HepG2 (cell line): ENCODE measurements at places on chromosomes 11 and 22. TPM values are rescaled to one million over a fixed set of nuclear protein-coding genes. Genes with fewer than 3 reads are reported as not detected.
A peak's percentile ranks its signal among the peaks of the same experiment; 100 is the strongest.

DNA sequence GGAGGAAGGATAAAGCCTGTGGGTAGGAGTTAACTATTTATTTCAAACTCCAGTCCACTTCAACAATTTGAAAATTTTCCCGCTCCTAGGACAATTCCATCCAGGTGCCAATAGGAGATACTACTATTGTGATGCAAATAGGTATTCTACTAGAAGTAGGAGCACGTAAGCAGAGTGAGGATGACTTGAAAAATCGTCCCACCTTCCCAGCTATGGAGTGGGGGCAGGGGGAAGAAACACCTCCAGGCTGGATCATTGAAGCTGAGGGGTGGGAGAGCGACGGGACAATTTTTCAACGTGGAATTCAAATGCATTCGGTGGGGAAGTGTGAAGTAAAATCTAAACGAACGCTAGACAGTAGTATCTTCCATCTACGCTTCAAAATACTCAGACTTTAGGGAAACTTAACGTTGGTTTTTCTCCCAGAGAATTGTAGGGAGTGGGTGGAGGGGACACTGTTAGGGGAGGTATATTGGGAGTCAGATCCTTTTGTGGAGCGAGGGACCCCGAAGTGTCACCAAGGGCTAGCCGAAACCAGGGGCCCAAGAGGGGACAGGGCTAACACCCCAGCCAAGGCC is 523 bp upstream of the ARHGAP42 start:
- no peak for DNase-seq

DNA sequence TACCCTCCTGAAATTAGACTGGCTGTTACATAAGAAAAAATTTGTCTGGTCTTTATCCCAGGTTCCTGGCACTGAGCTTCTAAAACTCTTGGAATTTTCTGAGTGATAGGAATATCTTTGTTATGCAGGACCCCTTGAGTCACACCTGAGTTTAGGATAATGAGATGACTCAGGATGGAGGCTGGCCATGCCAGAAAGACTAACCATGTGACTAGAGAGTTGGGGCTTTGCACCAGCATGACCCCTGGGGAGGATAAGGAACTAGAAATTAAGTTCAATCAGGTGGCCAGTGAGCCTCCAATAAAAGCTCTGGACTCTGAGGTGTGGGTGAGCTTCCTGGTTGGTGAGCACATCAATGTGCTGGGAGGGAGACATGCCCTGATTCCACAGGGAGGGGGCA is 88.1 kb downstream of the XRRA1 start:
- no peak for DNase-seq

- no peak for DNase-seq
Observed at GRCh38 chr11:113281052-113281725, 33.2 kb upstream of the TTC12 start.

GRCh38 chr11:84381666-84382065 is 1095.5 kb upstream of the CCDC90B start:
- no peak for DNase-seq

GRCh38 chr11:47732271-47732670 is 17.1 kb upstream of the AGBL2 start:
- DNase-seq: no peak

- DNase-seq: peak; percentile 32
Observed at GRCh38 chr22:22720201-22720723, 75.8 kb downstream of the GGTLC2 start.

DNA sequence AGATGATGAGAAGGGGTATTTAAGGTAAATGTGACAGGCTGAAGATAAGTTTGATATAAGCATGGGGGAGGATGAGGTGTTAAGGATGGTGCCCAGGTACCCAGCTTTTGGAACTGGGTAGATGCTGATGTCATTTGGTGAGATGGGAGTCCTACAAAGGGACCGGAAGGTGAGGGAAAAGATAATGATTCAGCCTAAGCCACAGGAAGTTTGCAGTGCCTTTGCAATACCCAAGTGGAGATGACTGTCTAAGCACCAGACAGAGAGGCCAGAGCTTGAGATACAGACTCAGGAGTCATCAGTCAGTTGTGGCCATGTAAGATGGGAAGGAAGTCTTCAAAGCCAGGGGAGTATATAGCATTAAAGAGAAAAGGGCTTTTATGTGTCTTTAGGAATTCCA is 30.0 kb upstream of the SMCO4 start:
- no peak for DNase-seq

DNA sequence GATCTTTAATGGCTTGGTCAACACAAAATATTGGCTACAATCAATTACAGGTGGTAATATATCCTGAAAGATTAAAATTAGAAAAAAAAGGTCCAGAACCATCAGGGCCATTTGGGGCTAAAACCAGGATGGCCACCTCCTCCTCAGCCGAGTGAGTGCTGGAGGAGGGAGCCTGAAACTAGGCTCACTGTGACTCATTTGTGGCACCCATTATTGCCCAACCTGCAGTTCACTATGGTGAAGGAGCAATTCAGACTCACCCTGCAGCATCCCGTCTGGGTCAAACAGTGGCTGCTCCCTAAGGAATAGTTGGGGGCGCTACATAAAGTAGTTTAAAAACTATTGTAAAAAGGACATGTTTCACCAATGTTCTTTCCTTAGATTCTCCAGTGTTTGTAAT is 60.7 kb downstream of the GLYATL1 start:
- DNase-seq: no peak

DNA sequence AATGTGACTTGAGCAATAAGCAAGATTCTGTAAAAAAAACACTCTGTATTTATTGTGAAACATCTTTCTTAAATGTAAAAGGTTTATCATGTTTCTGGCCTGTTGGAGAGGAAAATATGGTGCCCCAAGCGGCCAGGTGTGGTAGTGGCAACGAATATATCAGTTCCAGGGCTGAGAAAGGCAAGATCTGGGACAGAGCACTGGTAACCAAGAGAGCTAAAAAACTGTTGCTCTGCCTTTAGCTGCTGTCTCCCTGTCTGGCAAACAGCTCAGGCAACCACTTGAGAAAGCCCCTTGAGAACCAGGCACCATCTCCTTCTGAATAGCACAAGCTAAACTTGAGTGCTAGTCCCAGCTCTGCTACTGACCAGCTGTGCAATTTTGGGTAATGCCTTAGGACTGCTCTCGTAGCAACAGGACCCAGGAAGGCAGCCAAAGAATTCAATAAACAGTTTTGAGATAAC is 129.9 kb downstream of the KCNC1 start:
- no peak for DNase-seq

DNA sequence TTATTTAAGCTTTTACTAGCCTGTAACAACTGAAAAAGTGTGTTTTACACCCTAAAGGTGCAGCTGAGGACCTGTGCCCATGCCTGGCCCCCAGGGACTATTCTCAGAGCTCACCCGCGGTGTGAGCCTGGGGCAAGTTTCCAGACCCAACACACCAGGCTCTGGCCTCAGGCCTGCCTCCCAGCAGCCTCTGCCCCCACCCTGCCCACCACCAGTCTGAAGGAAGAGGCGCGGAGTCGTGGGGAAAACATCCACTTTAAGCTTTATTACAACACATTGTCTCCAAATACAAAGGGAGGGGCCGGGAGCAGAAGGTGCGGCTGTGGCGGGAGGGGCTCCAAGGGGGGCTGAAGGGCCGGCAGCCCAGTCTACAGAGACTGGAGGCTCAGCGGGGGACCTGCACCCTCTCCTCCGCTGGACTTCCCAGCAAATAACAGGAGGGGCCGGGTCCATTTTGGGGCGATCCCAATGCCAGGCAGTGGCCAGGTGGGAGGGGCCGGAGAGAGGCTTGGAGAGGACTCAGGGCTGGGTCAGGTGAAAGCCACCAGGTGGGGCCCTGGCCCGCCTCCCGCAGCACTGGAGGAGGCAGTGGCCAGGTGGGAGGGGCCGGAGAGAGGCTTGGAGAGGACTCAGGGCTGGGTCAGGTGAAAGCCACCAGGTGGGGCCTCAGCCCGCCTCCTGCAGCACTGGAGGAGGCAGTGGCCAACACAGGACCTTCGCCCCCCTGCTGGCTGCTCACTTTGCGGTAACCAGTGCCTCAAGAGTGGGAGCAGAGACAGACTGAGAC is 18.1 kb downstream of the DUSP8 start:
- DNase-seq: no peak

DNA sequence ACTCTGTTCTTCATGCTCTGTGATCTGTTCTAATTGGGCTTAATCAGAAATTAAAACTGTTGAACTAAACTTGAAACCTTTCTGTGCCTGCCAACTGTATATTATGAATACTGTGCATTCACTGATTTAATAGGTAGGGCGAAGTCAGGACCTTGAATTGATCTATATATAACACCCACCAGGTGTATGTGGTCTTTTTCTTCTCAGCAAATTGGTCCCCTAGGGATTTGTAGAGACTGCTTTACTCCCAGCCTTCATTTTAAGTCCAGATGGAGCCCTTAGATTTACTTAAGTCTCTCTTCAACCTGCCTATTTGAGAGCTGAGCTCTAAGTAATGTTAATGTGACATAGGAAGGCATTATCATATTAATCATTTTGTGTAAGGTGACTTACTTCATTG is 257.5 kb downstream of the TMEM135 start:
- DNase-seq: no peak

GRCh38 chr11:63537293-63538101 is 889 bp downstream of the PLAAT4 start:
- DNase-seq: no peak

- DNase-seq: no peak
Observed at GRCh38 chr11:126175393-126175792, 36.1 kb downstream of the RPUSD4 start.

- no peak for DNase-seq
Observed at GRCh38 chr11:41222236-41222635, 237.2 kb downstream of the LRRC4C start.

GRCh38 chr11:86747801-86748200 is 52.5 kb upstream of the PRSS23 start:
- no peak for DNase-seq

DNA sequence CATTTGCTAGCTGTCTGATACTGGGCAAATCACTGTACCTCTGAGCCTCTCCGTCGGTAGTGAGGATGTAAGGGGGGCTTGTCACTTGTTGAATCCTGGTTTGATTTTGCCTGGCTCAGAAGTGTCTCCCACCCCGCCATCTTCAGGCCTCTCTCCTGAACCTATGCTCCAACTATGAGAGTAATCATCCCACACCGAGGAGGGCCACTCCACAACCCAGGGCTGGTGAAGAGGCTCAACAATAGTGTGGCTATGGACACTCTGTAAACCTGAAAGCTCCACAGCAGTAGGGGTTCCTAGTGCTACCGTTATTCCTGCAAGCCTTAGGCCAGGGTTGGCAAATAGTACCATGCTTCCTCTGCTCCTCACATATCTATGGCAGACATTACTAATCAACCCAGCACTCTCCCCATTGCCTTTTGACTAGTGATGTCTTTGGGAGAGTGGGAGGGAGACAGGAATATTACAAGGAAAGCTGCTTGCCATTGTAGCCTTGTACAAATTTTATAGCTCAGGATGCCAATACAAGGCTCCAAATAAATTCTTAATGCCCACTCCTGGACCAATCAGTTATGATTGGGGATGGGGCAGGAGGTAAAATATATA is 134.0 kb upstream of the TEAD1 start:
- no peak for DNase-seq

DNA sequence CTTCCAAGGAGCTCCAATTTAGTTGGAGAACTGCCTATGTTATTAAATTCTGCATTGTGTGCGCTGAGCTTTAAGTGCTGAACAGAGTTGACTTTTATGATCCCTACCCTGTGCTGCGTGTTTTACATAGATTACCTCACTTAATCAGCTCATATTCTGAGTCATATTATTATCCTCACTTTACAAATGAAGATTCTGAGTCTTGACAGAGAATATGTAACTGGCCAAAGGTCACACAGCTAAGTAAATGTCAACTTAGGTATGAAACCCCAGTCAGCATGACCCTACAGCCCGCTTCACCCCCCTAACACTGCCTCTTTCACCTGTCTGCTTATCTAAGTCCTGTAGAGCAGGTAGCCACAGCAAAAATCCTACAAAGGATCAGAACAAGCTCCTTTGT is 19.8 kb upstream of the TMPRSS5 start:
- DNase-seq: peak; percentile 16

The GAS2 gene
- total RNA-seq: 85.1 and 102 TPM in 2 replicates

The GRAP2 gene
- total RNA-seq: not detected in 2 replicates

The GAL3ST1 gene
- 1.8 and 4.4 TPM in 2 replicates for total RNA-seq

The GGTLC2 gene
- total RNA-seq: not detected in 2 replicates

The MUC5AC gene
- not detected in 2 replicates for total RNA-seq

The SLC29A2 gene
- total RNA-seq: 0.49 and 0.66 TPM in 2 replicates

The APOA4 gene
- 1.8 and 3.8 TPM in 2 replicates for total RNA-seq

The KIF18A gene
- 14.4 and 22.8 TPM in 2 replicates for total RNA-seq

The DDI1 gene
- total RNA-seq: not detected in 2 replicates

The APOBEC3B gene
- 8.8 and 13.9 TPM in 2 replicates for total RNA-seq

The INSC gene
- not detected in 2 replicates for total RNA-seq
